Cortex of kidney (tissue), 1 donor: ENCODE measurements at places on chromosomes 7 and 10.

- no peak for DNase-seq
Observed at GRCh38 chr10:52314822-52315552, 906 bp downstream of the DKK1 start.

DNA sequence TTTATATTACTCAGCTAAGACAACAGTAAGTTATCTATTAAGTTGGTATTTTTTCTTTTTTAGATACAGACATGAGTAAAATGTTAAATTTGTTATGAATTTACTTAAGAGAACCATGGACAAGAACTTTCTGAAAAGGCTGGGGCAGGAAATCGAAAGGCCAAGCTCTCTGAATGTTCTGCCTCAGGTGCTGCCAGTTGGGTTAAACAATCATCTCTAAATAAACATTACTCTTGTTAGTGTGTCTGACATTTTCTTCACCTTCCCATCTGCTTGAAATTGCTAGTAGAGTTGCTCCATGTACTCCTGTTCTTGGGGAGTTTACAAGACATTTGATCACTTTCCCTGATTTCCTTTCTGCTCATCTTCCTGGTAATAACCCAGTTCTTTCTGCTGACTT is 87.5 kb downstream of the ANKRD7 start:
- DNase-seq, result no peak

GRCh38 chr7:15888090-15888489 is 201.6 kb upstream of the MEOX2 start:
- no peak for DNase-seq

GRCh38 chr7:142796001-142796500 is 25.3 kb downstream of the PRSS2 start:
- DNase-seq, result no peak

DNA sequence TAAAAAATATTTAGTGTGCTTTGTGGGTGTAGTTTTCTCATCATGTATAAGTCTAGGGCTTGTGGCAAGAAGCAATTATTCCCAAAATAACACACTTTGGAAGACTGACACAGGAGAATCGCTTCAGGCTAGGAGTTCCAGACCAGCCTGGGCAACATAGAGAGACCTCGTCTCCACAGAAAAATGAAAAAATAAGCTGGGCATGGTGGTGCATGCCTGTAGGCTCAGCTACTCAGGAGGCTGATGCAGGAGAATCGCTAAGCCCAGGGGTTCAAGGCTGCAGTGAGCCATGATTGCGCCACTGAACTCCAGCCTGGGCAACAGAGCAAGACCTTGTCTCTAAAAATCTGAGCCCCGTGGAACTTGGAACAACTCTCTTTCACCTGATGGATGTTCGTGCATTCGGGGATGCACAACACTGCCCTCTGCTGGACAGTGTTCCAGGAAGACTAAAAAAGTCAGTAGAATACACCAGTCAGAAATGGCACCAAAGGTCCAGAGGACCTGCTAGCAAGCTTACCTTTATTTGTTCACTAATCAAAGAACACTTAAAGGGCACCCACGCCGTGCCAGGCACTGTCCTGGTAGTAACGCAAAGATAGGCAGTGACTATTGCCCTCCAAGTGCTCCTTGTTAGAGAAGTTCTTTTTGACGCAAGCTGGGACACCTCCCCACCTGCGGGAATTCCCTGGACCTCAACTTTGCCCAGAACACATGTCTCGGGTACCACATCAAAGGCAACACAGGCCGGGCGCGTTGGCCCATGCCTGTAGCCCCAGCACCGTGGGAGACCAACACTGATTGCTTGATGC is 81.9 kb upstream of the CALN1 start:
- DNase-seq, result no peak

DNA sequence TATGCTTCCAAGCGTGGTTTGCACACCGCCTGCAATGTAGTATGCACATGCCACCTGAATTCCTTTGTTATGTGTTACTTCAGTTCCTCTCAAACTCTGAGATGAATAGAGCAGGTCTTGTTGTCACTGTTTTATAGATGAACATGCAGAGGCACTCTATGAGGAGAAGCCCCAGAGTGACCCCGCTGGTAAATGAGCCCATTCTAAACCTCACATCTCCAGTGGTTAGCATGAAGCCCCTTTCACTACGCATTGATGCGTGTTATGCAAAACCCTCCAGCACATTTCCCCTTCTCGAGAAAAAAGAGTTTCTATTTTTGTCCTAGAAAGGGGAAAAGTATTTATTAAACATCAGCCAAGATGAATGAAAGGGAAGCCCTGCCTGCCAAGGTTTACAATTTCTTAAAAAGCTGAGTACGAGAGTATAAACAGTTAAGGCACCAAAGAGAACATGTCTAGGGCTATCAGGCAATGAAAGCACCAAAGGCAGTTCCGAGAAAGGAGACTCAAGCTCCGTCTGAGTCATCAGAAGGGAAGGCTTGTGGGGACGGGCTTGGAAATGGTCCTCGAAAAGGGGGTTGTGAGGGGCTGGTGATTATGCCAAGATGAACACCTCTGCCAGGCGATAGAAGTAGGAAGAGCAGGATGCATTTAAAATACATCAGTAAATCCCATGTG is 58.7 kb upstream of the PFKP start:
- DNase-seq, result no peak

DNA sequence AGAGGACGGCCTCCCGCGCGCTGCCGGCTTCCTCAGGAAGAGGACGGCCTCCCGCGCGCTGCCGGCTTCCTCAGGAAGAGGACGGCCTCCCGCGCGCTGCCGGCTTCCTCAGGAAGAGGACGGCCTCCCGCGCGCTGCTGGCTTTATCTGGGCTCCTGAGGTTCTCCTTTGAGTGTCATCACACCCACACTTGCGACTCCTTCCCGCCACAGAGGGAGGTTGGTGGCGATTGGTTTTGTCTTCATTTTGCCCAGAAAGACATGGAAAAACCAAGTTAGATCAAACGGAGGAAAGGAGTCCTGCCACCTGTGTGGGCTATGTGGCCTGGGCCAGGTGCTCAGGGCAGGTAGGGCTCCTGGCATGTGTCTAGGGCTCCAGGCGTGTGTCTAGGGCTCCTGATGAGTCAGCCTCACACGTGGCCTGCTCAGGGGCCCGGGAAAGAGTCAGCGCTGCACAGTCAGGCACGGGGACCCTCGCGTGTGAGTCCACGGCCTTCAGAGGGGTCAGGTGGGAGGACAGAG is 138.0 kb downstream of the VIPR2 start:
- no peak for DNase-seq

GRCh38 chr10:24722676-24723385 is 856 bp downstream of the ARHGAP21 start:
- DNase-seq, result no peak

GRCh38 chr7:159036916-159037605 is 107.6 kb downstream of the VIPR2 start:
- DNase-seq, result no peak

DNA sequence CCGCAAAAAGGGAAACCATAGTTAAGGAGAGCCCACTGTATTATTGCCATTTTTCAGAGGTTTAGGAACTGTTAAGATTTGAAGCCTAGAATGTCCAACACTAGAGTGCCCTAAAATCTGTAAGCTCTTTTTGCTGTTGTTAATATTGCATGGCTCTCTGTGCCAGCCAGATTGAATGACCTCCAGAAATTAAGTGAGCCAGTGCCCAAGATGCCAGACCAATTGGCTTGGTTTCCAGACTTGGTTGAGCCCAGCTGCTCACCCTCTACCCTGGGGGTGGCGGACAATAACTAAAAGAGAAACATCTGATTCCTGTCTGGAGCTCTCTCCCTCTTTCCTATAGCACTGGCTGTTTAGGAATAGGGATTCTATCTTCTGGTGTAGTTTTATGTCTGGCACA is 340.1 kb downstream of the PHF14 start:
- DNase-seq, result no peak
